NCI-H1436 treated with DMSO at 0.1 percent for 48 hours (cell line): ENCODE measurements at places on chromosomes 4 and X.

DNA sequence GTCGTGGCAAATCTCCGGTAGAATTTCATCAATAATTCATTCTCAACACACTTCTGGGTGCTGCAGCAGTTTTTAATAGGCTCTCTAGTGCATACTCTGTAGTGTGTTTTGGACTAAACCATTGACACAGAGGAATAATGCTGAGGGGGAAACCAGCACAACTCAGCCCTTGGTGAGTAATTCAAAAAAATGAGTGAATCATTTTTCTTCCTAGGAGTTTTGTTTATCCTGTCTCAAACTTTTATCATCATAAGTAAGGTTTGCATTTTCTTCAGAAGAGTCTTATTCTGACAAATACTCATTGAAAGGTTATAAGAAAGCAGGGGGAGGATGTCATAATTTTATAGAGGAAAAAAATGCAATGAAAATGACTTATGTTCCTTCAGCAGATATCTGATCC, 2542.7 kb downstream of the PCDH7 start:
- DNase-seq: no peak

DNA sequence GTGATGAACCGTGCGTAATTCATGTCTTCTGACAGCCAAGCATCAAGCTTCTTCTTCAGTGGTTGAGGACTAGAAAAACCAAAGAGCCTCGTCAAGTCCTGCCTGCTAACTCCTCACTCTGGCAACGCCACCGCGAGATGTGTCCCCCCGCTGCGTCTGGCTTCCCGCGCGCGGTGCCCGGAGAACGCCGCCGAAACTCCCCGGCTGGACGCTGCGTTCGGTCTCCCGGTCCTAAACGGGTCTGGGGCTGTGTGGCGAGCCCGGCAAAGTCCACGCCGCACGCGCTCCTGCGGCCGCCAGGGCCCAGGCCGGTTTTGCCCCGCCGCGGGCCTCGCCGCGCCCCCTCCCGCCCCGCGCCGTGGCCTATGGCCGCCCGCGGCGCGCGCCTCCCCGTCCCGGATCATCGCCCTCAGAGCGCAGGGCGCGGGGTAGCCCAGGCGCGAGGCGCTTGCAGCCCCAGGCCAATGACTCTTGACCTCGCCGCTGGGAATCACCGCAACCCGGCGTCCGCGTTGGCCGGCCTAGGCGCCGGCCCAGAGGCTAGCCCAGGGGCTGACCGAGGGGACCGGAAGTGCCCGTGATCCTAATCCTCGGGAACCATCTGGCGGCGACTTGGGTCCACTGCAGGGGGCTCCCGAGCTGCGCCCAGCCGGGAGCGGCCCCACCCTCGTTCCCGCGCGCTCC, at the start of gene AADAT:
TSS of gene AADAT (minus strand) at position 289 of the 684 bp plus-strand sequence. CDS start at position 23, 266 bp downstream.
- no peak for DNase-seq

DNA sequence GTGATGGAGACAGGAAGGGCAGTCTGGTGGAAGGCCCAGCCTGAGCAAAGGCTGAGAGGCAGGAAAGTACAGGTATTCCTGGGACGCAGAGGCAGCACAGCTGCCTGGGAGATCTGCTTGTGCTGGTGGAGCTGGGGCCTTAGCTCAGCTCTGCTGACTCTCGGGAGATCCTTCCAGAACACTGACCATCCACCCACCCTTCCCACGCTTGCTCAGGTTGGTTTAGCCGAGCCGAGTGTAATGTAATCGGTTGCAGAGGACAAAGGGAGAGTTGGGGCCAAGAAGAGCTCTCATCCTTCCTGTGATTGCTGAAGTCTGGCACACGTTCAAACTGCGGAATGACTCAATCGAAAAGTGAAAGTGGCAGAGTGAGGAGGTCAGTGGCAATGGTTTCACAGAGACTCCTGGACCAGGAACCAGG, 43.1 kb upstream of the GPR78 start:
- DNase-seq: no peak

- no peak for DNase-seq
Measured at GRCh38 chr4:101987623-101988243, 197.2 kb downstream of the BANK1 start.

GRCh38 chr4:22014222-22014741, 65.7 kb upstream of the KCNIP4 start:
- DNase-seq: no peak

GRCh38 chrX:133676344-133677122, 261.2 kb upstream of the GPC4 start:
- peak; percentile 50 for DNase-seq

GRCh38 chrX:8201896-8202331, 30.8 kb upstream of the VCX2 start:
- no peak for DNase-seq

DNA sequence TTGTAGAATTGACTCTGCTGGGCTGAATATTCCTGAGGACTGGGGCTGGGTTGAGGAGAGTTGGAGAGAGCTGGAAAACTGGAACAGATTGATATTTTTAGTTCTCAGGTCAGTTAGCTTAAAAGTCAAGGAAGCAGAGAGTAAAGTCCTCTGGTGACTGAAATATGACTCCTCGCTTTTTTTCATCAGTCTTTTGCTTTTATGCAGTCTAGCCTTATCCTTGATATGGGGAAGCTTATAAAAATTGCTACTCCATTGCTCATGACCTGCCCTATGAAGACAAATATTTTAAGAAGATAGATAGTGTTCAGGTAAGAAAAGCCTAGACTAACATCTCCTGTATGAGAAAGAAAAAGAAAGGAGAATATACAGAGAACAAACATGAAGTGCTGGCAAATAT, 152.7 kb downstream of the C4orf33 start:
- no peak for DNase-seq

- DNase-seq: no peak
Measured at GRCh38 chr4:101101072-101101471, 246.3 kb downstream of the PPP3CA start.

GRCh38 chr4:82797040-82797404, 1.6 kb downstream of the SCD5 start:
- DNase-seq: no peak

DNA sequence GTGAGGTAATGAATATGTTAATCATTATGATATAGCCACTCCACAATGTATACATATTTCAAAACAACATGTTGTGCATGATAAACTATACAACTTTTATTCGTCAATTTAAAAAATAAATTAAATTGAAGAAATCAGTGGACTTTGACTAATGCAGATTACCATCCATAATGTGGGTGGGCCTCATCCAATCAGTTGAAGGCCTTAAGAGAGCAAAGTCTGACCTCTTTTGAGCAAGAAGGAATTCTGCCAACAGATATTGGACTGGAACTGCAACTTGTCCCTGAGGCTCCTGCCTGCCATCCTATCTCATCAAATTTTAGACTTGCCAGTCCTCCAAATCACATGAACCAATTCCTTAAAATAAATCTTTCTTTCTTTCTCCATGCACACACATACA, 57.4 kb upstream of the SLC16A2 start:
- DNase-seq: no peak

DNA sequence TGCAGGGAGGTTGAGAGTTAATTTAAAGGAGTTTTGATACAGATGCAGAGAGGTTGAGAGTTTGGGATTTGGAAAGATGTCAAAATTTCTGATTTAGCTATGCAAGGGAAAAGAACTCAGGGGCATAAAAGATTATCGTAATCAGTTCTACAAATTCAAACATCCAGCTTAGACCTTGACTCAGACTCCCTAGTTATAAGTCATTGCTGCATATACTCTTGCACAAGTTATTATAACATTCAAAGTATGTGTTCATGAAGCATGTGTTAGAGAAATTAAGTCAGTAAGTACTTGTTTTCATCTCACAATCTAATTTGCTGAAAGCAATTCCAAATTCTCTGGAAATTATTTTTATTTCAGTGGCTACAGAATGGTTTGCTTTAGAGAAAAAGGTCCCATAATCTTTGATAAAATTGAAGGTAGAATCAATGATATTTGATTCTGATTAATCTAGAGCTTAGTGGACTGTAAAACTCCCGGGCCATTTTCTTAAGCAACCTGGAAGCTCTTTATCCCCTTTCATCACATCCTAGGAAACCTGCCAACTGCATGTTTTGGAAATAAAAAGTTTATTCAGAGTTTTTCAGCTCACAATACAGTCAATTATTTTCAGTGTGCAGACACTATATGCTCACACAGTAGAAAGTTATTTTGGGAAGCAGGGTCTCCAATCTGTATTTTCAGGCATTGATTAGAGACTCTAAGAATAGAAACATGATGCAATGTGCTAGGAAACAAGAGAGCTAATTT, 132.9 kb upstream of the SPANXC start:
- DNase-seq: no peak

DNA sequence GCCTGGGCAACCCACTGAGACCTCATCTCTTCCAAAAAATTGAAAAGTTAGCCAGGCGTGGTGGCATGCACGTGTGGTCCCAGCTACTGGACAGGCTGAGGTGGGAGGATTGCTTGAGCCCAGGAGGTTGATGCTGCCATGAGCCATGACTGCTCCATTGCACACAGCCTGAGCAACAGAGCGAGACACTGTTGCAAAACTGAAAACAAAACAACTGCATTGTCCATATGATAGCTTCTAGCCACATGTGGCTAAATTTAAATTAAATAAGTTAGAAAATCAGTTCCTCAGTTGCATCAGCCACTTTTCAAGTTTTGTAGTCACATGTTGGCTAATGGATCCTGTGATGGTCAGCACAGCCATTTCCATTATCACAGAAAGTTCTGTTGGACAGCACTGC, 67.9 kb downstream of the GAB1 start:
- DNase-seq: no peak

DNA sequence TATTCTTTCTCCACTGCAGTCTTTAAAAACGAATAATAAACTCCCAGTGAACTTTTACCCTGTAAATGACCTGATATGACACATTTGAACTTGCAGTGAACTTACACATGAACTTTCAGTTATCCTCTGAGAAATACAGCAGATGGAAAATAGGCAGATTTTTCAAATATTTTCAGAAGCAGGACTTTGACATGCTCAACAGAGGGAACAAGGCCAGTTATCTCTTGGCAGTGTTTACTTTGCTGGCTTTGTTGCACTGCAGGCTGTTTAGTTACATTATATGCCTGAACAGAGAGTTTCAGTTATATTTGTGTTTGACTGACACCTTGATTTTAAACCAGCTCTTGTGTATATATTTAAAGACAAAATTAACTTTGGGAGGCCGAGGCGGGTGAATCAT, 47.6 kb upstream of the FGG start:
- no peak for DNase-seq

DNA sequence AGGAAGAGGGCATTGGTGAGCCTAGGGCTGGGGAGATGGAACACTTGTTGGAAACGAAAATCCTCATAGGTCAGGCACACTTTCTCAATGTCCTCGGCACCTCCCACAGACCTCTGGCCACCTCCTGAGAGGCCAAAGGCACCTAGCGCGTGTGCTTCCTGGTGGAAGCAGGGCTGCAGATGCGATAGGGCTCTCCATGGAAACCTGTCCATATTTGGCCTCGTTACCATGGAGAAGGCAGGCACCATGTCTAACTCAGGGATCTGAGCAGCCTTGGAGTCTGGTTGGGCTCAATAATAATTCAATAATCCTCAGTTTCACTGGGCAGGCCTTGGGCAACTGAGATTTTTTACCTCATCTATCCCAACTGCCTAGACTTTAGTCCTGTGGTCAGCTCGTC, 58.3 kb downstream of the RAI2 start:
- DNase-seq: no peak

- DNase-seq: no peak
Measured at GRCh38 chrX:141760761-141761160, 62.2 kb upstream of the SPANXD start.

- no peak for DNase-seq
Measured at GRCh38 chr4:88029556-88029955, 22.1 kb downstream of the PKD2 start.

GRCh38 chr4:143351149-143351691, 14.5 kb downstream of the GAB1 start:
- no peak for DNase-seq

- DNase-seq: no peak
Measured at GRCh38 chrX:2360731-2361130, 140.0 kb downstream of the DHRSX start.

DNA sequence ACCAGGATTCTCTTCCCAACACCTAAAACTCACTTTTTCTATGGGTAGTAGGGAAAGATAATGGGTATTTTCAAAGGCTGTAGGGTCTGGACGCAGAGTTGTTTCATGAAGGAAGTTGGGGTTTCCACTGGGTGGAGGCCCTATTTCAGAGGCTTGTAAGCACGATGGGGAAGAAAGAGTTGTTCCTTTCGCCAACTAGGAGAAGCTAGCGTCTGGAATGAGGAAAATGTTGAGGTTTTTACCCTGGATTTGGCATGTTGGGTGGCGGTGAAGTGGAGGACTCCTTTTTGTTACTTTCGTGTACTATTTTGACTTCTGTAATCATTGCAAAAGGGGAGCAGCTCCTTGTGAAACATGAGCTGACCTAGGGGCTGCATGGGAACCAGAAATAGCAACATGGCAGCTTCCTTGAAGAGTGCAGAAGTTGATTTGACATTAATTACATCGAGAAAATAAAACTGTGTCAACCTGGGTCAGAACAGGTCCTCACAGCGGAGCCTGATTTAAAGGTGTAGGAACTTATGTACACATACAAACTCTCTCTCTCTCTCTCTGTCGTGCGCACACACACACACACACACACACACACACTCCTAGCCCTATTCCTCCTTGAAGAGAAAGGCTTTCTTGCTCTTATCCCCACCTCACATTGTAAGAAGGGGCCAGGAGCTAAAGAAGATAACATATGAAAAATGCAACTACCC, 19.1 kb downstream of the VSIG4 start:
- no peak for DNase-seq

DNA sequence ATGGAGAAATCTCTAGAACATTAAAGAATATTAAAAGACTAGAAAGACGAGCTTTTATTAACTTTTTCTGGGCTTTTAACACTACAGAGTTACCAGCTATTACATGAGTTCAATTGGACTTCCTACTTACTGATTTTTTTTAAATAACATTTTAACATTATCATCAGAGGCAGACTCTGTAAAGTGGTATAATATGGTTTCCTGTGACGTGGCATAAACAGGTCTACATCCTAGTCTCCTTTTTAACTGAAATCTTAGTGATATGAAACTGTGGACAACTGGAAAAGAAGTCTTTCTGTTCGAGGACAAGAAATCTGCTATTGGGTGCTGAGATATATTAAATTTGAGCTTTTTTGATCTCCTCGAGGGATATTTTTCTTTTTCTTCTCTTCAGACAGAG, 48.7 kb upstream of the ABCG2 start:
- no peak for DNase-seq

DNA sequence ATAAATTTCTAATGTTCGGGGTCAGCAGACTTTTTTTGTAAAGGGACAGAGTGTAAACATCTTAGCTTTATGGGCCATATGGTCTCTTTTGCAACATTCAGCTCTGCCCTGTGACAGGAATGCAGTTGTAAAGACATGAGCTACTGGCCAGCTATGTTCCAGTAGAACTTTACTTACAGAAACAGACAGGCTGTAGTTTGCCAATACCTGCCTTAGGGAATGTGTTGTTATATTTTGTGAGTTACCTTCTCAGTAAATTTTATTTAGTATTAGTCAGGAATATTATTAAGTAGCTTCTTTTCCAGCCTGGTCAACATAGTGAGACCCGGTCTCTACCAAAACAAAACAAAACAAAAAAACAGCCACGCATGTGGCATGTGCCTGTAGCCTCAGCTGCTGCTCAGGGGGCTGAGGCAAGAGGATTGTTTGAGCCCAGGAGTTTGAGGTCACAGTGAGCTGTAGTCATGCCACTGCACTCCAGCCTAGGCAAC, 48.7 kb downstream of the HTT start:
- DNase-seq: no peak

GRCh38 chr4:139241784-139242151, 38.3 kb downstream of the MGARP start:
- DNase-seq: no peak

- DNase-seq: no peak
Measured at GRCh38 chr4:54678826-54679225, 21.1 kb downstream of the KIT start.

GRCh38 chrX:78658845-78659744, at the start of gene RTL3:
Gene RTL3, minus strand, starts transcription at chrX:78659328. Its CDS starts 908 bp downstream, at chrX:78658420.
- DNase-seq: no peak
